ENCODE measurements at places on chromosomes 16 and 17.

- DNase-seq = no peak
Observed at GRCh38 chr16:57409870-57410587, 5.5 kb downstream of the CCL17 start.

- DNase-seq = no peak
Observed at GRCh38 chr16:53937161-53937880, 233.4 kb downstream of the FTO start.

DNA sequence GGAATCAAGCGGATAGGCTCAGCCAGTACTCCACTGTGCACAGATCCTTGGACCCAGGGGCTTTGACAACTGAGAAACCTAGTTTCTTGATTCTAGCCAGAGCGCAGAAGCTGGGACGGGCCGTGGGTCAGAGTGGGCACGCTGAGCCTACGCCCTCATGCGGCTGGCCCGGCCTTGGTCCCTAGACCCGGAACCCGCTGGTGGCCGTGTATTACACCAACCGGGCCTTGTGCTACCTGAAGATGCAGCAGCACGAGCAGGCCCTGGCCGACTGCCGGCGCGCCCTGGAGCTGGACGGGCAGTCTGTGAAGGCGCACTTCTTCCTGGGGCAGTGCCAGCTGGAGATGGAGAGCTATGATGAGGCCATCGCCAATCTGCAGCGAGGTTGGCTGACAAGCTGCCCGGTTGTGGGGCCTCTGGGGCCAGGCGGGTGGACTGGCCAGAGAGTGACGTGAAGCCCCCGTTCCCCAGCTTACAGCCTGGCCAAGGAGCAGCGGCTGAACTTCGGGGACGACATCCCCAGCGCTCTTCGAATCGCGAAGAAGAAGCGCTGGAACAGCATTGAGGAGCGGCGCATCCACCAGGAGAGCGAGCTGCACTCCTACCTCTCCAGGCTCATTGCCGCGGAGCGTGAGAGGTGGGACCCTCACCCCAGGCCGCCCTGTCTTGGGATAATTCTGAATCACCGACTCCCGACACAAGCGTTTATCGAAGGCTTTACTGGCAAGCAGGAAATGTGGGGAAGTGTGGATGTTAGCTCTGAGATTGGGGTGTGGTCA, 946 bp downstream of the STUB1 start:
- DNase-seq = no peak

- DNase-seq = no peak
Observed at GRCh38 chr17:69912805-69913204, 162.2 kb upstream of the KCNJ16 start.

GRCh38 chr16:3118846-3119245, 6.5 kb downstream of the ZNF205 start:
- no peak for DNase-seq

- DNase-seq = no peak
Observed at GRCh38 chr17:72491102-72491501, 370.3 kb downstream of the SOX9 start.

GRCh38 chr16:80931801-80932707, 74.6 kb downstream of the CMC2 start:
- peak; percentile 28 for DNase-seq

DNA sequence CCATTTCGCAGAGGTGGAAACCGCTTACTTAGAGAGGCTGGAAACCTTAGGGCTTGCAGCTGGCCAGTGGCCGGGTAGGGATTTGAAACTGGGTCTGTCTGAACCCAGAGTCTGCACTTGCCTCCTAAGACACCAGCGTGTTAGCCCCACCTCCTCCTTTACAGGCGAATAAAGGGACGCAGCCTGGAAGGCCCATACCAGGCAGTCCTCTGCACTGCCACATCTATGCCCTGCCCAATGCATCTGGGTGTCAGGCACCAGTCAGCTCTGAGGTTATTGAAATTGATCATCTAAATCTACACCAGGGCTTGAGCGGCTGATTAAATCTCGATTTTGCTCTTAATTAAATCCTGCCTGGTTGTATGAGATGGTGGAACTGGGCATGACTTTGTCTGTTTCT, 19.9 kb upstream of the NAGS start:
- DNase-seq = no peak

DNA sequence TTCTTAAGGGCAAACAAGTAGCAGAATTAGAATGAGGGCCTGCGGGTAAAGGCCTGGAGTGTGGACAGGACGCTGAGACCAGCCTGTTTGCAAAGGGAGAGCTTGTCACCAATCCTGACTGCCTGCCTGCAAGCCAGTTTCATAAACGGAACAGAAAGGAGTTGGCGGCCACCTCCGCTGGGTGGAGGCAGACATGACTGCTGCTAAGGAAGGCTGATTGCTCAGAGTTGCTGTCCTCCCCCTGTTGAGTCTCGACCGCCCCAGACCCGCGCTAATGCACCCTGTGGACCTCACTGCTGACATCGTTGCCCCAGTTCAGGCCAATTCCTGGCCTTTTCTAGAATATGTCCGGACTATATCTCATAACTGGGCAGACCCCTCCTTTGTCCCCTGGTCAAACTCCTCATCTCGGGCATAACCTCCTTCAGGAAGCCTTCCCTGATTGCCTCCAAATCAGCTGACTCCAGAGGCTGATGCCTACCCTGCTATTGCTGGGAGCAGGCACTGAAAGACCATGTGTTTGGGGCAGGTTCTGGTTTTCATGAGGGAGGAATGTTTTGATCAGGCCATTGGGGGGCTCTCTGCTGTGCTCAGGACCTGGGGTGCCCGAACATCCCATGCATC, 153.0 kb upstream of the CIBAR2 start:
- DNase-seq = no peak

GRCh38 chr16:74607962-74608356, 1.0 kb upstream of the GLG1 start:
- no peak for DNase-seq

DNA sequence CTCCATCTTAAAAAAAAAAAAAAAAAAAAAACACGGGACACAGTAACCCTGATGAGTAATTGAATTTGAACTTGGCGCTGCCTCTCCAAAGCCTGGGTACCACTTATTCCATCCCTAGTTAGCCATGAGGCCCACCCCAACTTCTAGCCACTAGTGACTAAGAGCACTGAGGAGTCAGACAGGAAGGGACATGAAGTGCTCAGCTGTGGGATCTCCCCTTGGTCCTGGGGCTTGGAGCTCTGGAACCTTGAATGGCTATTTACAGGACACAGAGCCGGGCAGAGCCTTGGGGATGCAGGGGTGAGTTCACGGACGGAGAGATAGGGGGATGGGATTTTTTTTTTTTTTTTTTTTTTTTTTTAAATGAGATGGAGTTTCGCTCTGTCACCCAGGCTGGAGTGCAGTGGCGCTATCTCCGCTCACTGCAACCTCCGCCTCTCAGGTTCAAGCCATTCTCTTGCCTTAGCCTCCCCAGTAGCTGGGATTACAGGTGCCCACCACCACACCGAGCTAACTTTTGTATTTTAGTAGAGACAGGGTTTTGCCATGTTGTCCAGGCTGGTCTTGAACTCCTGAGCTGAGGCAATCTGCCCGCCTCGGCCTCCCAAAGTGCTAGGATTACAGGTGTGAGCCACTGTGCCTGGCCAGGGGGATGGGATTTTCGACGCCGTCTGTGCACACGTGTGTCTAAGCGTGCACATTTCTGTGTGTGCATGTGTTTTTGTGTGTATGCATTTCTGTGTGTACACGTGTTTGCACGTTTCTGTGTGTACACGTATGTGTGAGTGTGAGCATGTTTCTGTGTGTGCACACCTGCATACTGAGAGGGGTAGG, 20.4 kb upstream of the CIBAR2 start:
- DNase-seq = no peak

- no peak for DNase-seq
Observed at GRCh38 chr17:18963126-18964017, 11.4 kb downstream of the SLC5A10 start.

- DNase-seq = peak; percentile 89
Observed at GRCh38 chr16:569445-570254, at the start of gene PIGQ. TSS of gene PIGQ (plus strand) at chr16:569968. CDS start at chr16:574075, 4,107 bp downstream.

DNA sequence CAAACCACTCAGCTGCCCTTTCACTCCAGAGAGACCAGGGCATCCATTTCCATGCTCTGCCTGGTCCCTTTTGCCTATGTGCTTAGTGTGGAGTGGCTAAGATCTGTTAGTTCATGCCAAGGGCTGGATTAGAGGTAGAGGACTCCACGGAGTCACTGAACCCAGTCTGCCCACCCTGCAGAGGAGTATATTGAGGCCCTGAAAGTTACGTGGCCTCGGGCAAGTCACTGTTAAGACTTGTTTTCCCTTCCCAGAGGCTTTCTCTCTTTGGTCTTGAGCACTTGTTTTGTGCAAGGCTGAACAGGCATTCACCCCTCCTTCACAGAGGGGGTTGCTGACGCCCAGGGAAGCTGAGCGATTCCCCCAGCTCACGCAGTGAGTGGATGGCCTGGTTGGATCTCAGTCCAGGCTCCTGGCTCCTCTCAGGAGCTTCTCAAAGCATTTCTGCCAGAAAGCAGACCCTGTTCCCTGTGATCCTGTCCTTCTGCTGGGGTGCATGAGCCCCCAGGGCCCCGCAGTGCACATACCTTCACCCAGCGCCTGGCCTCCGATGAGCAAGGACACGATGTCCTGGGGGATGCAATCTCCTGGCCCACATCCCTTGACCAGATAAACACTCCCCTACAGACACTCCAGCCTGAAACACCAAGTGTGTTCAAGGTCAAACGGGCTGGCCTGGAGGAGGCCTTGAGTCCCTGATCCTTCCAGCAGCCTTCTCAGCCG, 153.4 kb upstream of the GSE1 start:
- no peak for DNase-seq

- DNase-seq = no peak
Observed at GRCh38 chr16:72210555-72210954, 38.6 kb upstream of the PMFBP1 start.

- DNase-seq = no peak
Observed at GRCh38 chr17:61536422-61536955, 54.5 kb downstream of the NACA2 start.

DNA sequence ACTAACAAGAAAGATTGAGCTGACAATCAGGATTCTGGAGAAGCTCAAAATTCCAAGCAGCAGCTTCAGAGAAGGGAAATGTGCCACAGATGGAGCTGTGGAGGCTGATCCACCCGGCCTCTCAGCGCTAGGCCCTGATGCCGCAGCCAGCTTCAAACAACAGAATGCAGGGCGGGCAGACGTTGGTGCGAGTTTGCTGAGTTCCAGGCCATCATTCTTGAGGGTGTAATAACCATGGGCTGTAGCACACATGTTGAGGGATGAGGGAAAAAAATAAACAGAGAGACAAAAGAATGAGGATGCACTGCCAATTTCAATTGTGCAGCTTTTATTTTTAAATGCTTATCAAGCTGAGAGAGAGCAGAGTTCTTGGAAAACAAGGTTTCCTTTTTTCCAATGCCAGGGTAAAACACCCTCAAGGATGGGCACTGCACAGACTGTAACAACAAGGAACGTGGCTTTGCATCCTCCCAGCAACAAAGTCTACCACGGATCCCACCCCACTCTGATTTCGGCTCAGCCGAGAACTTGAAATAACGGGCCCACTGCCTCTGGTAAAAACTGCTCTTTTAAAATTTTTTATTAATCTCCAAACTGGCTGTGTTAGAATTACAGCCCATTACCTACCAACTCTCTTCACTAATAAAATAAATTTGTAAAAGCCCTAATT, 90.2 kb downstream of the SMG6 start:
- no peak for DNase-seq

- no peak for DNase-seq
Observed at GRCh38 chr17:57027852-57028251, 49.9 kb downstream of the SCPEP1 start.

DNA sequence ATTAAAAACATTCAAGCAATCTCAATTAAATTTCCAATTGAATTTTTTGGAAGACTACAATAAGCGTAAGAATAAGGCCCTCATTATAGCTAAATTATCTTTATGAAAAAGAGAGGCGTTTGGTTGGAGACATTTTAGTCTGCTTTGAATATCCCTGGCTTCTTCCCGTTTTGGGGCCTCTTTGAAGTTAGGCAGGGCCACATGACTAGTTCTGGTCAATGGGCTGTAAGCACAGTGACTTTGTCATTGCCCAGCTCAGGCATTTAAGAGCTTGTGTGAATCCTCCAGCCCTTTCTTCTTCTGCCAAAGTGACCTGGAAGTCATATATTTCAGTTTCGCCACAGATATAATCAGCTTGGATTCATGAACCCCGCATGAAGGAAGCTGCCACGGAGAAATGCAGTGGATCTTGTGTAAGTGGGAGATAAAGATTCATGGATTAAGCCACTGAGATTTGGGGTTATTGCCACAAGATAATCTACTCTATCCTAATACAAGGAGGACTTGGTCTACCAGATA, 21.7 kb upstream of the UBTF start:
- DNase-seq = no peak

GRCh38 chr17:69853541-69854224, 221.3 kb upstream of the KCNJ16 start:
- no peak for DNase-seq

DNA sequence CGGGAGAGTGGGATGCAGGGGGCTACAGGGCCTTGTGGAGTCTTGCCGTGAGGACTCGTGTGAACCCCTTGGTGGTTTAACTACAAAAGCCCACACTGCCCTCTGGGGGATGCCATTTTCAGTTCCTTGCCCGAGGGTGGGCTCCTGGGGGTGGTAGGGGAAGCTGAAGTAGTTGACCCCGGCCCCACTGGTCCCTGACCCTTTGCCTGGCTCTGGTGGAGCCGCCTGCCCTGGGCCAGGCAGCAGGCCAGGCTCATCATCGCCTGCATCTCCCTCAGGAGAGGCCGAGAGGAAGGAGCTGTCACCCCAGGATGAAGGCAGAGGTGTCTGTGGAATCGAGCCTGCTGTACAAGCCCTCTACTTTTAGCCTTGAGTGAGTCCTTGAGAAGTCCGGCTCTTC, 10.2 kb downstream of the COX4I1 start:
- no peak for DNase-seq

- no peak for DNase-seq
Observed at GRCh38 chr17:57956291-57957119, 1.3 kb upstream of the CUEDC1 start.

GRCh38 chr17:54749157-54749556, 151.5 kb upstream of the TOM1L1 start:
- DNase-seq = no peak

GRCh38 chr17:16945136-16945482, 26.8 kb downstream of the TNFRSF13B start:
- DNase-seq = no peak

DNA sequence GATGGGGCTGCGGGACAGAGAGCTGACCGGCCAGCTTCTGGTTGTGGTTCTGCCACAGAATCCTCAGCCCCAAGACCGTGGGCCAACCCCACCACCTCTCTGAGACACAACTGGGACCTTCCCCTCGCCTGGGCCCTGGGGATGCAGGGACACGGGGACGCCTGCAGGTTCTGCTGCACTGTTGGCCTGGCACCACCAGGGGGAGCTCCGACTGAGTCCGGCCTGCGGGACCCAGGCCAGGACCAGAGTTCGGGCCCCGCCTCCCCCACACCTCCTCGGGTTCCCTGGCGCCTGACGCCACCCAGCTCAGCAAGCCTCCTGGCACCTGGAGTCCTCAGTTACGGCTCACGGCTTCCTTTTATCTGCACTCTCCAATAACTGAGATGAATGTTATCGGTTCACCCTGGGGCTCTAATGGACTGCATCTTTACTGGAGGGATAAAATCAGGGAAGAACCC, 27.3 kb downstream of the TBC1D16 start:
- DNase-seq = peak; percentile 85

GRCh38 chr17:76901542-76902197, 33.5 kb downstream of the MGAT5B start:
- DNase-seq = no peak
